ENCODE measurements at places on chromosomes 6 and 20. TPM values are rescaled to one million over a fixed set of nuclear protein-coding genes. Genes with fewer than 3 reads are reported as not detected.
A peak's percentile ranks its signal among the peaks of the same experiment; 100 is the strongest.

DNA sequence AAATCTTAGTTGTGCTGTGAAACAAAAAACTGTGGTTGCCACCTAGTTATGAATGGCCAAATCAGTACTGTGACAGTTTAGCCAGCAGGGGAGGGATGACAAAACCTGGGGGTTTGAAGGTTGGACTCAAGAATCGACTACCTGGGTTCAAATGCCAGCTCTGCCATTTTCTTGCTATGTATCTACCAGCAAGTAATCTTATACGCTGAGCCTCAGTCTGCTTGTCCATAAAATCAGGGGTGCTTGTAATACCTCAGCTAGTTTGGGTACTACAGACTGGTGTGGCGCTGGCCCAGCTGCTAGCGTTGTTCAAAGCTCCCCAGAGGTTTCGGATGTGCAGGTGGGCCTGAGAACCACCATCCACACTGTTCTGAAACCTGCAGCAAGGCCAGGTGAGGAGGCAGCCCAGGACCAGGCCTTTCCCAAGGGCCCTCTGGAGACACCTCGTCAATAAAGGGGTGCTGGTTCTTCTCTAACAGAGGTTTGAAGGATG is 40.4 kb downstream of the TRAM2 start:
- H3K27me3 ChIP-seq = no peaks in the 10 kb centered on the region
- DNase-seq = no peak
- peaks cover 13% of the 10 kb centered on the region for H3K36me3 ChIP-seq
- H3K27ac ChIP-seq = no peak overlapping the region
- H3K4me1 ChIP-seq = peaks cover 40% of the 10 kb centered on the region

DNA sequence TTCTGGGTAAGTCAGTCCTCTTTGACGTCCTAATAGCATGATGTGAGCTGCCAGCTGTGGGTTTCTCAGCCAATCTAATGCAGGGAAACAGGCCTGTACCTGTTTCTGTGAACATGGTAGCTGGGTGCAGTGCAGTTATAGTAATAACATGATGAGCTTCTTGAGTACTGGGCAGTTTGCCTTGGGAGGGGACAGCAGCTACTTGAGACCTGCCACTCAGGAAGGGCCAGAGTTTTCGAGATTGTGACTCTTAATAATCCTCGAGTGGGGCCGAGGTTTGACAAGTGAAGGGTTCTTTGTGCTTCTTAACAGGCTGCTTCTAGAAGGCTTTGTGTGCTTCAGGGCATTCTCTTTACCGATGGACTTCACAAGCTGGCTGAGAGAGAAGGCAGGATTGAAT is 180.1 kb downstream of the JARID2 start:
- no peaks in the 10 kb centered on the region for H3K27me3 ChIP-seq
- H3K4me1 ChIP-seq = peaks cover 46% of the 10 kb centered on the region
- H3K36me3 ChIP-seq = no peaks in the 10 kb centered on the region
- H3K4me3 ChIP-seq = no peak overlapping the region
- no peak overlapping the region for H3K27ac ChIP-seq

GRCh38 chr6:36504181-36504580 is 43.1 kb downstream of the STK38 start:
- no peak for DNase-seq
- peaks cover 46% of the 10 kb centered on the region for H3K36me3 ChIP-seq
- H3K27ac ChIP-seq = no peak overlapping the region
- H3K4me3 ChIP-seq = no peak overlapping the region

GRCh38 chr6:91483415-91484105 is 896.7 kb upstream of the MAP3K7 start:
- H3K4me3 ChIP-seq = no peak overlapping the region
- no peak overlapping the region for H3K27ac ChIP-seq
- no peaks in the 10 kb centered on the region for H3K36me3 ChIP-seq
- no peaks in the 10 kb centered on the region for H3K27me3 ChIP-seq
- no peaks in the 10 kb centered on the region for H3K4me1 ChIP-seq

Gene UST
- 19.5 TPM for total RNA-seq

- H3K36me3 ChIP-seq = no peaks in the 10 kb centered on the region
- H3K4me1 ChIP-seq = no peaks in the 10 kb centered on the region
- H3K4me3 ChIP-seq = no peak overlapping the region
- DNase-seq = no peak
These were observed 82.7 kb downstream of the TIAM2 start for GRCh38 chr6:155077784-155078183.

GRCh38 chr20:57821935-57822334 is 112.1 kb upstream of the PMEPA1 start:
- peaks cover 5% of the 10 kb centered on the region for H3K4me1 ChIP-seq
- DNase-seq = no peak
- no peak overlapping the region for H3K4me3 ChIP-seq
- H3K27me3 ChIP-seq = peaks cover 13% of the 10 kb centered on the region

DNA sequence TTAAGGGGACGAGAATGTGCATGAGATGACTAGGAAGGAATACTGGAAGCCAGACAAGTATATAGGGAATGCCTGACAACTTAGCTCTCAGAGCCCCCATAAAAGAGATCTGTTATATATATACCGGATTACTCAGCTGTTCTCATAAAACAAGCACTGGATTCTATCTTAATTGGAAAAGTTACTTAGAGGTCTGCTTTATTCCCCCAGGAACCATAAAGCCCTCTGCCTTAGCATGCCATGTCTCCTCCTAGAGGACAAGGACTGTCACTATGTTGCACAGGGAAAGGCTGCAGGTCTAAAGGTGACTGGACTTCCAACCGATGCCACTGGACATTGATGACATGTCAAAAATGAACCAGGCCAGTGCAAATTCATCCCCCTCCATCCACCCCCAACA is 6.4 kb downstream of the EXOC2 start:
- H3K4me1 ChIP-seq = peaks cover 8% of the 10 kb centered on the region
- no peaks in the 10 kb centered on the region for H3K36me3 ChIP-seq
- DNase-seq = no peak
- H3K27me3 ChIP-seq = no peaks in the 10 kb centered on the region
- H3K27ac ChIP-seq = no peak overlapping the region
- H3K4me3 ChIP-seq = no peak overlapping the region

Gene VSX1
- total RNA-seq = not detected

GRCh38 chr6:137248702-137249101 is 29.5 kb upstream of the IFNGR1 start:
- no peaks in the 10 kb centered on the region for H3K36me3 ChIP-seq
- no peak overlapping the region for H3K4me3 ChIP-seq
- H3K27ac ChIP-seq = no peak overlapping the region
- peaks cover 6% of the 10 kb centered on the region for H3K4me1 ChIP-seq
- H3K27me3 ChIP-seq = no peaks in the 10 kb centered on the region

Gene NFATC2
- total RNA-seq = 10.1 TPM

GRCh38 chr20:21301940-21302663 is 1.0 kb upstream of the XRN2 start:
- peak overlapping the region; percentile 99 for H3K4me3 ChIP-seq
- no peak for DNase-seq
- no peaks in the 10 kb centered on the region for H3K27me3 ChIP-seq
- peak overlapping the region; percentile 100 for H3K27ac ChIP-seq
- peaks cover 19% of the 10 kb centered on the region for H3K4me1 ChIP-seq
- no peaks in the 10 kb centered on the region for H3K36me3 ChIP-seq

- H3K4me1 ChIP-seq = no peaks in the 10 kb centered on the region
- DNase-seq = no peak
- H3K27ac ChIP-seq = no peak overlapping the region
- no peak overlapping the region for H3K4me3 ChIP-seq
These were observed 179.8 kb downstream of the LINC00237 start for GRCh38 chr20:20926222-20926905.

Gene C20orf202
- total RNA-seq = not detected

Gene RAET1G
- total RNA-seq = 5.8 TPM

- H3K27me3 ChIP-seq = no peaks in the 10 kb centered on the region
- no peak for DNase-seq
- H3K4me1 ChIP-seq = no peaks in the 10 kb centered on the region
- no peaks in the 10 kb centered on the region for H3K36me3 ChIP-seq
- H3K4me3 ChIP-seq = no peak overlapping the region
These were observed 52.8 kb upstream of the RIPOR2 start for GRCh38 chr6:24988562-24988961.

- no peak for DNase-seq
- no peak overlapping the region for H3K27ac ChIP-seq
- H3K36me3 ChIP-seq = no peaks in the 10 kb centered on the region
These were observed 700.8 kb downstream of the RFPL4B start for GRCh38 chr6:113047932-113048331.

Gene TXLNB
- total RNA-seq = 0.48 TPM

DNA sequence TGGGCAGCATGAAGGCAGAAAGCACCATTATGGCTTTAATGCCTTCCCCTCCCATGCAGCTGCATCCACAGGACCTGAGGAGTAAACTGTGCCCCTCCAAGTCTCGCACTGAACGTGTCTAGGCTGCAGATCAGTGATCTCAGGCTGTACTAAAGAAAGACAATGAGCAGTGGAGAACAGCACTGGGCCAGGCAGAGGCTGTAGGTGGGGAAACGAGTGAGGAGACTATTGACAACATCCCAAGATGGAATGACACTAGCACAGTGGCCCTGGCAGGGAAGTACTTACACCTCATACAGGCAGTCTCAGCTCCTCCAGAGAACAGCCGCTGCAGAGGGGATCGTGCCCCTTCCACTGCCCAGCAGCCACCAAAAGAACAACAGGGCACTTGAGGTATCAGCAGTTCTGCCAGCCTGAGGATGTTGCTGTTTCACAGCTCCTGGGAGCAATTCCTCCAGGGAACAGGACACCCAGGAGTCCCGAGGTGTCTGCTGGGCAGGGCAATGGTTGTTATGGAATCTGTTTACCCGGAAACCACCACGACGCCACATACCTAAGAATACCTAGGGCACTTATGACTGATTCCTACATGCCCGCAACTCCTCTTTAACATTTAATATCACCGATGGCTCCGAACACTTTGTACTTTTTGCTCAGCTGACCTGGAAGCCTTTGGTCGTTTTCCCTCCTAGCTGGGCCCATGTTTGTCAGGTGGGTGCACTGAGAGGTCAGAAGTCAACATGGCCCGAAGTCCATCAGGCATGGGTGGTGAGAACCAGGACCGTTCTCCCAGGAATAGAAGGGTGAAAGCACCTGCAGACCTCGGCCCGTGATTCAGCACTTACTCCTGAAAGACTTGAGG is 79.1 kb downstream of the SLC22A23 start:
- peak overlapping the region; percentile 77 for H3K27ac ChIP-seq
- H3K27me3 ChIP-seq = no peaks in the 10 kb centered on the region
- no peak overlapping the region for H3K4me3 ChIP-seq
- no peaks in the 10 kb centered on the region for H3K36me3 ChIP-seq
- DNase-seq = no peak

Gene BFSP1
- 1.5 TPM for total RNA-seq

DNA sequence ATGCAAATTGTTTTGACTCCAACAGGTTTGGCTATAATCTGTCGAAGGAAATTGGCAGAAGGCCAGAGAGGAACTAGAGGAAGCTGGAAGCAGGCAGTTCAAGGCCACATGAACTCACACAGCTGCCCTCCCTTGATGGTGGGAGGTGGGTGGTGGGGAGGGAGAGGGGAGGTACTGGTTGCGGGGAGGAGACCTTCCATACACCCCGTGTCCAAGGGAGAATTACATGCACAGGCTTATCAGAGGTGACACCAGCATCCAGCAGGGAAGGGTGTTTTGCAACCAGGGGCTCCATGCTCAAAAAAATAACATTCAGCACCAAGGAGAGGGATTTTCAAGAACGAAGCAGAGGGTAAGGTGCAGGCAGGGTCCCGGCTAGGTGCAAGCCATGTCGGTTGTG is 9.1 kb downstream of the PRND start:
- H3K4me1 ChIP-seq = peaks cover 8% of the 10 kb centered on the region
- no peak overlapping the region for H3K27ac ChIP-seq
- no peak for DNase-seq
- H3K36me3 ChIP-seq = no peaks in the 10 kb centered on the region

DNA sequence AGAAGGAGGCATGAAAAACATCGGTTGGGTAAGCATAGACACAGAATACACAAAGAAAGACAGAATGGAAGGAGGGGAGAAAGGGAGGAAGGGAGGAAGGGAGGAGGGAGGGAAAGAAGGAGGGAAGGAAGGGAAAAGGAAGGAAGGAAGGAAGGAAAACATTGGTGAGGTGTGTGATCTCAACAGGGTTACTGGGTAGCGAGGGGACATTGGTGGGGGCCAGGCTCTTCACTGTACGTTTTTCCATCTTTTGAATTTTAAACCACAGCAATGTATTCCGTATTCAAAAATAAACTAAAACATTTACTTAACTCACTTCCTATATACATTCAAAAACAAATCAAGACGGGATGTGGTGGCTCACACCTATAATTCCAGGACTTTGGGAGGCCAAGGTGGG is 20.7 kb upstream of the BPIFA2 start:
- no peak for DNase-seq
- H3K36me3 ChIP-seq = no peaks in the 10 kb centered on the region
- H3K4me1 ChIP-seq = no peaks in the 10 kb centered on the region
- H3K27me3 ChIP-seq = peaks cover 24% of the 10 kb centered on the region
- H3K4me3 ChIP-seq = no peak overlapping the region
- no peak overlapping the region for H3K27ac ChIP-seq

Gene ADGRF1
- 0.42 TPM for total RNA-seq

Gene TMEM200A
- total RNA-seq = 1.0 TPM

DNA sequence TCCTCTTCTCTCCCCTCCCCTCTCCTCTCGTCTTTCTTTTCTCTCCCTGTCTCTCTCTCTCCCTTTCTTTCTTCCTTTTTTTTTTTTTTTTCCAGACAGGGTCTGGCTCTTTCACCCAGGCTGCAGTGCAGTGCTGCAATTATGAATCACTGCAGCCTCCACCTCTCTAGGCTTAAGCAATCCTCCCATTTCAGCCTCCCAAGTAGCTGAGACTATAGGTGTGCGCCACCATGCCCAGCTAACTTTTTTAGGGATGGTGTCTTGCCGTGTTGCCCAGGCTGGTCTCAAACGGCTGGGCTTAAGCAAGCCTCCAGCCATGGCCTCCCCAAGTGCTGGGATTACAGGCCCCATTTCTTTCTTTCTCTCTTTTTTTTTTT is 59.9 kb upstream of the NCOA3 start:
- H3K27me3 ChIP-seq = no peaks in the 10 kb centered on the region
- H3K27ac ChIP-seq = no peak overlapping the region
- H3K36me3 ChIP-seq = no peaks in the 10 kb centered on the region
- no peak for DNase-seq

Gene ABHD12
- total RNA-seq = 50.5 TPM

Gene TNXB
- total RNA-seq = 25.7 TPM

DNA sequence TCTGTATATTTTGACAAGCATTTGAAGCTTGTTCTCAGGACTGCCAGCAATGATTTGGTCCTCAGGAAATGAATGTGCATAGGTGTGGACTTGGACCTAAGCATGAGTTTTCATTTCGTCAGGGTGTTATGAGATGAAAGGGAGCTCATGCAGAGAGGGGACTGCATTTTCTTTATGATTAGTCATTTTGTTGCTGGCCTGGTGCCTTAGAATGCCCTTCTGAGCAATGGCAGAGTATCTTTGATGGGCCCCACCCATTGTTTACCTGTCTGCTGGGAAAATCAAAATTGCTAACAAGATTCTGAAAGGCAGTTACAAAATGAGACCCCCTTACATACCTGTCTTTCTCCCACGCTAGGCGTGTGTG is 51.5 kb upstream of the MTHFD1L start:
- peak overlapping the region; percentile 34 for H3K27ac ChIP-seq
- H3K36me3 ChIP-seq = peaks cover 12% of the 10 kb centered on the region
- H3K4me3 ChIP-seq = no peak overlapping the region
- peaks cover 24% of the 10 kb centered on the region for H3K4me1 ChIP-seq

GRCh38 chr6:150599199-150600009 is at the start of gene PLEKHG1:
PLEKHG1 (plus strand) TSS chr6:150599885; CDS start chr6:150733682, 133,797 bp downstream.
- H3K4me3 ChIP-seq = peak within 1 kb of the TSS; percentile 56
- H3K27ac ChIP-seq = peak within 1 kb of the TSS; percentile 68
- no peaks in the 10 kb centered on the region for H3K36me3 ChIP-seq
- H3K27me3 ChIP-seq = peaks cover 6% of the 10 kb centered on the region
- peak; percentile 83 for DNase-seq
- H3K4me1 ChIP-seq = peaks cover 19% of the 10 kb centered on the region

Gene PACSIN1
- total RNA-seq = not detected

Gene ME1
- 12.8 TPM for total RNA-seq

Measured in suprapubic skin (tissue), 4 donors.